ENCODE measurements at places on chromosomes 2 and 18.

GRCh38 chr18:51802569-51803428 is 537.2 kb upstream of the DCC start:
- no peak for DNase-seq

- peak; percentile 71 for DNase-seq
These were observed 56.7 kb downstream of the NEMP2 start for GRCh38 chr2:190477661-190478454.

DNA sequence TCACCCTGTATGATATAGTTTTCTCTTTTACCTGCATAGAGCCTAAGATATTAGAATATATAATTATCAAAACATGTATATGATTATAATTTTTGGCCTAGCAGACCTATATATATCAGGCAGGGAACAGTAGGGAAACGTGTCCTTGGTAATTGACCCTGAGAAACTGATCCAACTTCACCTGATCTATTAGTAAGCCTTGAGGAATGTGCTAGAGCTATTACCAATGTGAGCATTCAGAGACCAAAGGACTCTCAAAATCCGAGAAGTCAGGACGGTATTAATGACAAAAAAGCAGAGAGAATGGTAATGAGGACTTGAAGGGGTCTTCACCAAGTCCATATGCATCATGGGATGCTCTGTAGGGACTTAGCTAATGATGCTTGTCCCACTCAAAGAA is 571.9 kb downstream of the CPS1 start:
- no peak for DNase-seq

- DNase-seq: no peak
These were observed 62.0 kb downstream of the SLC35F5 start for GRCh38 chr2:113694438-113694837.

DNA sequence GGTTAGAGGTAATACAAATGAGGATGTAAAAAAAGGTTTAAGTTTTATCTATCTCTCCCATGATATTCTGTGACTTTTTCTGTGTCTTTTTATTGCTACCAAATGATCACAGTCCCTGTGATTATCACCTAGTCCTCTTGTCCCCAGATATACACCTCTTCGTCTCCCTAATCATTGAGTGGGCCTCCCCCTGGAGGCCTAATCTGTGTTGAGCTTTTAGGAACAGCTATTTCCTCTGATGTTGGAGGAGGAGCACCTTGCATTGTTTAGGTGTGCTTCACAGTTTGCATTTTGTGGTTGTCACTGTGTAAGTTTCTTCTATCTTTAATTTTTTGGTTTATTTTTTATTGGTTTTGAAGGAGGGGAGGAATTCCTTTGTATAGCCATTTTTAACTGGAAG is 33.3 kb downstream of the CCDC85A start:
- DNase-seq: no peak

GRCh38 chr2:15643791-15644585 is 52.3 kb downstream of the DDX1 start:
- no peak for DNase-seq

DNA sequence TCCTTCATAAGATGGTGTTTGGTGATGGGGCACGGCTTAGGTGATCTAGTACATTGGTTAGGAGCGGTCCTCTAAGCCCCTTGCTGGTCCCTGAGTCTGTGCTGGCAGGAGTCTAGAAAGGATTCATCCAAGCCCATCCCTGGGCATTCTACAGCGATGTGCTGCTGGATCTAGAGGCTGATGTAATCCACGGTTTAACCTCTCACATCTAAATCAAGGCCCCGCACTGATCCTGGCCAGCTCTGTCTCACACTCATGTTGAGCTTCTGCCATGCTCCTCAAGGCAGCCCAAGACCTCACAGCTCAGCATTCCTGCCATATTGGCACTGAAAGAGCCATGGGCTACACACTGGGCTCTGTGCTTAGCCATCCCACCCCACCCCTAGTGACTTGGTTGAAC is 664.8 kb downstream of the STK39 start:
- no peak for DNase-seq

DNA sequence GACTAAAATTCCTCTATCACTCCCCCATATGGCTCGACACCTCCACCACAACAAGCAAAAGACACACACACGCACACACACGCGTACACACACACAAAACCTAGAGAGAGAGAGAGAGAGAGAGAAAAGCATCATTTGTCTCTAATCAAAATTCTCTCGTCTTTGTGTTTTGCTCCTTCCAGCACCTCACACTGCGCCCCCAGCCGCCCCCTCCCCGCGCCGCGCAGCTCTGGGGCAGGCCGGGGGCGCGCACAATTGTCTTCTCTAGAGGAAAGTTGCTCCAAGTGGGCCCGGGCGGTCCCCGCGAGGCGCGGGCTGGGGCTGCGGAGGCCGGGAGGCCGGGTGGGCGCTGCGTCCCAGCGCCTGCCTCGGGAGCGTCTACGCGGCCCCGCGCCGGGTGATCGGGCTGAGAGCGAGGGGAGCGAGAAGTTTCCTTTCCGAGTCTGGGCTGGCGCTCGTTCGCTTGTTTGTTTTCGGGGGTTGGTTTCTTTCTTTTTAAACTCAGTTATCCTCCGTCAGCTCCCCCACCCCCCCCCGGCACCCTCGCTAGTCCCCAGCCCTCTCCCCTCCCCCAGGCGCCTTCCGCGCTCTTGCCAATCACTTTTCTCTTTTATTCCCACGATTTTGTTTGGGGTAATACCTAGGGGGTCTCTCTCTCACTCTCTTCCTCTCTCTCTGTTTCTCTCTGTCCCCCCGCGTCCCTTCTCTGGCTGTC is 4.1 kb downstream of the ZEB2 start:
- peak; percentile 25 for DNase-seq

GRCh38 chr18:46338766-46339165 is 234.6 kb downstream of the HAUS1 start:
- DNase-seq: no peak

DNA sequence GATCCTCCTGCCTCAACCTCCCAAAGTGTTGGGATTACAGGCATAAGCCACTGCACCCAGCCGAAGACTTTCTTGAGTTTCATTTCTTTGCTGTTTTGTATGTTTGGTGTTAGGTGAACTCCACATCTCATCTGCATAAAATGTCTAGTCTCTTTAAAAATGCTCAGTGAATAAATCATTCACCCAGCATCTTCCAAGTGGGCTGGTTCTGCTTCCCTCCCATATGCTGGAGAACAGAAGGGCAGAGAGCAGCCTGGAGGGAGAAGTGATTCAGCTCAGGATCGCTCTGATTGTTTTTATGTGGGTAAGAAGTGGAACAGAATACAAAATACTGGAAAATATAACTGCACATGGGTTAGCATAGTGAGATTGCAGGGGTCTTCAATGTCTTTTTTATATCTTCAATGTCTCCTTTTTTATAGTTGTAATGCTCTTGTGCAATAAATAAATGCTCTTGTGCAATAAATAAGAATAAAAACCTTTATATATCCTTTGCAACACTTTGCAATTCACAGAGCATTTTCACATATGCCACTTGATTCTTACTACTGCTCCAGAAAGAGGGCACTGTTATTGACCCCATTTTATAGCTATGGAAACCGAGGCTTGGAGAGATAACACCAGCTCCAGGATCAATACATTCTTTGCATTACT is 253.0 kb upstream of the NCKAP5 start:
- no peak for DNase-seq

DNA sequence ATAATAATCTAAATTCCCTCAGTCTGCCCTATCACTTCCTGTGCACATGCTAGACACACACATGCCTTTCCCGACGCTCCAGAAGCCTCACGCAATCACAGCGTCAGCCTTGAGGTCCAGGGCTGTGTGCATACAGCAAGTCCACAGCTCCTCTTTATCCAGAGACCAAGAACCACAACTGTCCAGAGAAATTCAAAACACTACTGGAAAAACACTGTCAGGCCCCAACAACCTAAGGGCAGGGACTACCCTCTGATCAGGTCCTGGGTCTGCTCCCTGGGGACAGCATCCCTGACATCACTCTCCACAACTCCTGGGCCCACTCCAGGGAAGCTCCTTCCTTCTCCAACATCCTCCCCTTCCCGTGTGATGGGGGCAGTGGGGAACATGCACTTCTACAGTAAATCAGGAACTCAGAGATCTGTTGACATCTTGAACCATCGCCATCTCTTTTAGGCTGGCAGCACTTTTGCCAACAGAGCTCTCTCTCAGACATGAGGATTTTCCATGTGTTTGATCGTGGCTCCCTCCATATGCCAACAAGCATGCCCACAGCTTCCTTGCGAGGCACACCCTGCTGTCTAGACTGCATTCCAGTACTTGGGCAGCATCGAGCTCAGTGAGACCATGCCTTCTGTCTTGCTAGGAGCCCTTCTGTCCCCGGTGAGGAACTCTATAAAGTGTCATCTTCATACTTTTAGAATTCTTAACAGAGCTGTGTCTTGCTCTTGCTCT is 15.4 kb downstream of the TEX51 start:
- no peak for DNase-seq

DNA sequence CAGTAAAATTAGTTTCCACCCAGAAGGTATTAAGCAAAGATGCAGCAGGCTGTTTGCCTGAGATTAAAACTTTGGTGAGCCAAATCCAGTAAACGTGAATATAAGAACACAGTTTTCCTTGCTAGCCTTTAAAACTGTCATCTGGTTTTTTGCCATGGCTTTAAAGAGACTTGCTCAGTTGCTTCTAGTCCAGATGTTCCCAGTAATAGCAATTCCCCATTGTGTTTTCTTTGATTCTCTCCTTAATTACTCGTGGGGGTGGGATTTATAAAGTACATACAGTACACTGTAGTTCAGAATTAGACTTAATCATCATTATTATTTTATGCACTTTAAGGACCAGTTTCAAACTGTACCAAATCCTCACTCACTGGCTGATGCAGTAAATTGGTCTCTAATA is 303.5 kb upstream of the ZNF804A start:
- DNase-seq: no peak

GRCh38 chr2:67898595-67898994 is 164.2 kb downstream of the C1D start:
- DNase-seq: no peak

- DNase-seq: no peak
These were observed 142.8 kb upstream of the ALPP start for GRCh38 chr2:232235716-232236115.

- DNase-seq: no peak
These were observed 231.1 kb downstream of the LDLRAD4 start for GRCh38 chr18:13449651-13450050.

DNA sequence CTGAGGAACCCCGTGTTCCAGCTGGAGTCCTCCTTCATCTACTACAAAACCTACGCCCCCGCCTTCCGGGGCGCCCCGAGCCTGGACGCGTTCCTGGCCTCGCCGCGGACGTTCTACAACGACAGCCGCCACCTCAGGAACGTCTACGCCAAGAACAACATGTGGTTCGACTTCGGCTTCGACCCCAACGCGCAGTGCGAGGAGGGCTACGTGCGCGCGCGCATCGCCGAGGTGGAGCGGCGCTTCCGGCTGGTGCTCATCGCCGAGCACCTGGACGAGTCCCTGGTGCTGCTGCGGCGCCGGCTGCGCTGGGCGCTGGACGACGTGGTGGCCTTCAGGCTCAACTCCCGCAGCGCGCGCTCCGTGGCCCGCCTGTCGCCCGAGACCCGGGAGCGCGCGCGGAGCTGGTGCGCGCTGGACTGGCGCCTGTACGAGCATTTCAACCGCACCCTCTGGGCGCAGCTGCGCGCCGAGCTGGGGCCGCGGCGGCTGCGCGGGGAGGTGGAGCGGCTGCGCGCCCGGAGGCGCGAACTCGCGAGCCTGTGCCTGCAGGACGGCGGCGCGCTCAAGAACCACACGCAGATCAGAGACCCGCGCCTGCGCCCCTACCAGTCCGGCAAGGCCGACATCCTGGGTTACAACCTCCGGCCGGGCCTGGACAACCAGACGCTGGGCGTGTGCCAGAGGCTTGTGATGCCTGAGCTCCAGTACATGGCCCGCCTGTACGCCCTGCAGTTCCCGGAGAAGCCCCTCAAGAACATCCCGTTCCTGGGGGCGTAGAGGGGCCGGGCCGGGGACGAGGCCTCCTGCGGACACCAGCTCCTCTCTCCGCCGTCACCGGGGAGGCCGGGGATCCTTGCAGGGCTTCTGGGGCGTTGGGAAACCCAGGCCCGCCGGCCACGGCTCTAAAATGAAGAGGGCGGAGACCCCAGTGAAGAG is 5.3 kb upstream of the NEU4 start:
- DNase-seq: peak; percentile 44

- no peak for DNase-seq
These were observed 71.7 kb upstream of the TAF1B start for GRCh38 chr2:9771481-9772017.

DNA sequence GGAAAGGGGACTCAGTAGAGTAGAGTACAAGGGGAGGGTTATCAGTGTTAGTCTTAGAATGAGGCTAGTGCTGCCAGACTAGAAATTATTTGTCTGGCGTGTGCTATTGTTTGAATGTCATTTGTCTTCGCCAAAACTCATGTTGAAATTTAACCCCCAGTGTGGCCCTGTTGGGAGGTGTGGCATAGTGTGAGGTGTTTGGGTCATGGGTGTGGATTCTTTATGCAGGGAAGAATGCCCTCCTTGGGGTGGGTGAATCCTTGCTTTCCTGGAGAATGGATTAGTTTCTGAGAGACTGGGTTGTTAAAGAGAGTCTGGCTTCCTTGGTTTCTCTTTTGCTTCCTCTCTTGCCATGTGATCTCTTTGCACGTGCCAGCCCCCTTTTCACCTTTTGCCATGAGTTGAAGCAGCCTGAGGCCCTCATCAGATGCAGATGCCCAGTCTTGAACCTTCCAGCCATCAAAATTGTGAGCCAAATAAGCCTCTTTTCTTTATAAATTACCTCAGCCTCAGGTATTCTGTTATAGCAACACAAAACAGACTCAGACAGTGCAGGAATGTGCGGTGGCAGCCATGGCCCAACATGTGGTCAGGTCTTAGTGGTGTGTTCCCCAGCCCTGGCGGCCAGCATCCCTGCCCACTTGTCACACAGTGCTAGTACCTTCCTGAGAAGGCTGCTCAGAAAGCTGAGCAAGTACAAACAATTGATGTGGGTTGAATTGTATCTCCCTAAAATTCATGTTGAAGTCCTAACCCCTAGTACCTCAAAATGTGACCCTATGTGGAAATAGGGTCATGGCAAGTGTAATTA is 48.4 kb upstream of the NAB1 start:
- no peak for DNase-seq

DNA sequence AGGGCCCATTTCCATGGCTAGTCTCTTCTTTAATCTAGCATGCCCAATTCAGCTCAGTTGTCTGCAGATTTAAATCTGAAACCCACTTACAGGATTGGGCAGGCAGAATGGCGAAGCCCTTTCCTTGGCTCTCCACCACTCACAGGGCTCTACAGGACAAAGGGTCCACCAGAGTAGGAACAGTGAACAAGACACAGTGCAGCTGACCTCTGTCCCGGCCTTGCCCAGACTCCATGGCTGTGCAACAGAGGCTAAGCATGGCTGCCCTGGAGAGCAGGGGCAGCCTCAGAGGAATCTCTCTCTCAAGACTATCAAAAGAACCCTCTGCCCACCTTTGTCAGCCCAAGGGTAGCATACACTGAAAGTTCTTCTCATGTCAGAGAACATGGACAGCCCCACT is 9.7 kb upstream of the ATP6V1B1 start:
- no peak for DNase-seq

GRCh38 chr2:162126527-162126926 is 25.5 kb downstream of the GCG start:
- no peak for DNase-seq

- no peak for DNase-seq
These were observed 69.1 kb upstream of the MAP4K3 start for GRCh38 chr2:39506215-39506614.

GRCh38 chr2:149009576-149010461 is 28.7 kb upstream of the LYPD6B start:
- DNase-seq: no peak

- no peak for DNase-seq
These were observed 12.1 kb upstream of the MAP2 start for GRCh38 chr2:209411718-209412117.

Data from NCI-H345 (cell line).